ENCODE measurements at places on chromosomes 2 and 18.

- DNase-seq = peak; percentile 46
Measured at GRCh38 chr2:98761267-98761781, 30.4 kb upstream of the MGAT4A start.

GRCh38 chr2:200592406-200593075 is 6.7 kb downstream of the AOX1 start:
- no peak for DNase-seq

DNA sequence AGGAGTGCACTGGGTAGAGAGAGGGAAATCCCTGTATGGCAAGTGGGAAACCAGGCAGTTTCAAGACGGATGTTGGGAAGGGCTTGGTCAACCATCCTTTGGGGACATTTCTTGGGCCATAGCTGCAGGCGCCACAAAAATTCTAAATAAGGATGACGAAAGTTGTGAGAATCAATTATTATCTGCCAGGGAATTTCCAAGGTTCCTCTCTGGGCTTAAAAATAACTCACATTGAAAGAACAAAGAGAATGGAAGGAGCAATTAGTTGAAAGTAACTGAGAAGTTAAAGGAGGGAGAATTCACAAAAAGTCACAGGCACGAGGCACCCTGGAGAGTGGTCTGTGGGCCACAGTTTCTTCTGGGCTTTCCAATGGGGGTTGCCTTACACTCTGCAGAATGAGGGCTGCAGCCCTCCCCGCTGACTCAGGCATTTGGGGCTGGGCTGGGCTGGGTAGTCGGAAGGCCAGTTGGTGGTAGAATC is 195.7 kb downstream of the SMAD7 start:
- no peak for DNase-seq

- DNase-seq = no peak
Measured at GRCh38 chr2:118202707-118203303, 114.5 kb downstream of the INSIG2 start.

DNA sequence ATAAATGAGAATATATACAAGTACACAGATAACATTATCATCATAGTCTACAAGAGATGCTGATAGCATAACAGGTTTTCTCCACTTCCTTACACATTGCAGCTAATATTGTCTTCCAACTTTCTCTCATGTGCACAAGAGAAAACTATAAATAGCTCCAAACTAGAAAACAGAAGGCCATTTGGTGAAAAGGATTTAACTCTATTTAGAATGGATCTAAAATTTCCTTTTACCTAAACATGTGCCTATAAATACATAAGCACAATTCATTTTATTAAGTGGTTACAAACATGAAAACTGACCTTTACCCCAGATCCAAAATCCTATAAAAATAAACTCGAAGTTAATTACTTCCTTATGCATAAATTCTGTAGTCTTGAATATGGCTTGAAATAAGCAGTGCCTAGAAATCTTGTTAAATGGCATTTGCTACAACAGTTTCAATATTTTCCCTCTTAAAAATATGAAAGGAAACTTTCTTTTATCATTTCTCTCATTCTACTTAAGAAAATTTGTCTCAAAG is 41.6 kb downstream of the SLC25A12 start:
- no peak for DNase-seq

DNA sequence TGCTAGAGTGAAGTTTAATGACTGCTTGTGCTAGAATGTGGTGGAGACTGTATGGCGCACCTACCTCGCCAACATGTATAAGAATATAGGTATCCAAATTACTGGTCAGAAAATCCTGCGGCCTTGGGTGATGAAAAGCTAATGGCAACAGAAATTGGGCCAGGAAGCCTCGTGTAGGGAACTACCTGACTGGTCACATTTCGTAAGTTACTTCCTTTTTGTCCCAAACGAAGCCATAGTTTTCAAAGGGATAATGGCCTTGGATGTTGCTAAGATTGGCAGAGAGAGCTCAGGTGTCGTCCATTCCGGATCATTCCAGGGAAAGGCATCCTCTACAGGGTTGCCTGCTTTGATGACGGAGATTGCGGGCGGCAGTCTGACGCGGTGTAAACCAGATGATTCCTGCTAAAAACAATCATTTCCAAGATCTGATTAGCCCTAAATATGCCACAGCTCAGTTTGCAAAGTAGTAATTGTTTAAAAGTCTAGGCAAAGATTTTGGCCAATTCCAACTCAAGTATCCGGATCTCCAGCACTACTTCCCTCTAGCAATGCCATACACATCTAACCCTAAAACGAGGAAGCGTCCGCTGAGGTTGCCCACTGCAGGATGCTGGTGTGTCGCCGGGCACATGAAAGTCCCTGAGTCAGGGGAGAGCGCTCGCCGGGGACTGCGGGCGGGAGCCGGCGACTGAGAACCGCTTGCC is 708 bp upstream of the MALT1 start:
- no peak for DNase-seq

DNA sequence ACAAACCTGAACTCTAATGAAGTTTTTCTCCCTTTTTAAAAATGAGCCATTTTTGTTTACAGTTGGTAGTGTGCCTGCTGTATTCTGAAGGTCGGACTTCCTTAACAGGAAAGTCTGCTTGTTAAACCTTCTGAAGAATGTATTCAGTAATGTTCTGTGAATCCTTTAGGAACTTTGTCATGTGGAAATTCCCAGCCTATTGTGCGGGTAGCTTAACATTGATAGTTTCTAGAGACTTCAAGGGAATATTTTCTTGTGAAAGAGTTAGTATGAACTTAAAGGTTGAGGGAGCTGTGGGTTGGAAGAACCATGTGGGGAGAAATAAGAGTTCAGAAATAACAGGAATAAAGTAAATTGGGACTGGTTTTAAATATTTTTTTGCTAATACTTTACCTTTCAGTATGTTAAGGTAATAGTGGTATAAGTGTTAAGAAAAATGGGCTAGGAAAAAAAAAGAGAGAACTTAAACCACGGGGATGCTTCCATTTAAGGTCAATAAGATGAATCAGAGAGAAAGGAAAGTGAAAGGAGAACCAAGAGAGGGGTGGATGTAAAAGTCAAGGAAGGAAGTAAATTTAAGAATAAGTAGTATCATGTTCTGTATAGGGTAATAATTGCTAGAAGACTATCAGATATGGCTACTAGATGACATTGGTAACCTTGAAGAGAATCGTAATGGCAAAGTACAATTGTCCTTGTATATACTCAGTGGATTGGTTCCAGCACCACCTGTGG is 90.5 kb downstream of the PMS1 start:
- no peak for DNase-seq

DNA sequence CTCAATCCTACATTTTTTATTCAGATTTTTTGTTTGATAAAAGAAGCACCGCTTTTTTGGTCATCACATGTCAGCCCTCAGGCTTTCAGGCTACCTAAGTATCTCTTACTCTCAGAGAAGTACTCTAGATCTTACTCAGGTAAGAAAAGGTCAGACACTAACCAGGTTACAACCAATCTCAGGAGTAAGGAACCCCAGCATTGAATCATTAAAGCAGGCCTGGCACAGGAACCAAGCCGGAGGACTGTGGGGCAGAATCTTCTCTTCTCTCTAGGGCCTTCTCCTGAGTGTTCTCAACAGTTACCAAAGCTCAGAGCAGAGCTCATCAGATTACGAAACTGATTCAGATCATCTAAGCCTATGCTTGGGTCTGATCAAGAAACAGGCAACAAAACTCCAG is 28.2 kb downstream of the RBMS1 start:
- DNase-seq = no peak

DNA sequence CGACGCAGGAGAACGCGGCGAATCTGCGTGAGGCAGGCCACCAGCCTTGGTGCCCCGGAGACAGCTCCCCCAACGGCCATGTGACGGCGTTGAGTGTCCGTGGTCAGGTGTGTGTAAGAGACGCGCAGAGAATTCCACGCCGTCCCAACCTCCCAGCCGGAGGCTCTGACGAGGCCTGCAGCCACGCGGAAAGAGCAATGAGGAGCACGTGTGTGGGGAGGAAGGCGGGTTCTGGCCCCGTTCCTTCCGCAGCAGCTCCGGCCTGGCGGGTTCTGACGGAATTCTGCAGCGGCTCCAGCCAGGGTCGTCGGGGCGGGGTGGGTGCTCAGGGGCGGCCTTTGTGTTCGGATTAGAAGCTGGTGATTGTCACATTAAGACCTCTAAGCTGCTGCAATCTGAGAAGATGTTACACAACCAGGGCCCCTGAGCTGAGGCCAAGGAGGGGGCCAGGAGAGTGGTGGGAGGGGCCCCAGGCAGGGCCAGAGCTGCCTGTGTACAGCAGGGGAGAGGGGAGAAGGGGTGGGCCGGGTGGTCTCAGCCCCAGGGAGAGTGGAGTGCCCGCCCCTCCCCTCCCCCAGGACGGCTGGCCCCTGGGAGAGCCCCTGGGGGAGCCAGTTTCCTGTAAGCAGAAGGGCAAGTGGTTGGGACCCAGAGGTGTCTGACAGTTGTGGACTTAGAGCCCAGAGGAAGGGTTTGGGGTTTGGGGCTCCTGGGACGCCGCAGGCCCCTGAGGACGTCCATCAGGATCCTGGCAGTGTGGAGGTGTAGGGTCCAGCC is 5.1 kb upstream of the GAL3ST2 start:
- no peak for DNase-seq

DNA sequence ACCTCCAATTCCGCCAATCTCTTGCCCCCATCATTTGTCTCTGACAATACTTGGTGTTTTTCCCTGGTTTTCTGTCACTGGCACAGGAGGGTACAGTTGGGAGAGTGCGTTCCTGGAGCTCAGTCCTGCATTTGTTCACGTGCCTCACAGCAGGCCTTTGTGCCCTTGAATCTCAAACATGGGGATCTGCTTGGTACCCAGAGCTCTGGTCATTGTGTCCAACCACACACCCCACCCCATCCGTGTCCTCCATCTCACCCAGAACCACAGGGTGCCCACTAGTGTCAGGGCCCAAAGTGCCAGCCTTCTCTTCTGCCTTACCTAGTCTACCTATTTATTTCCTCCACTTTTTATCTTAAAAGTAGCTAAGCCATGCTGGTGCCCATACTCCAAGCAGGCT is 16.2 kb downstream of the GAREM2 start:
- no peak for DNase-seq

- no peak for DNase-seq
Measured at GRCh38 chr2:38141501-38141900, 65.5 kb upstream of the CYP1B1 start.

GRCh38 chr2:8505311-8505920 is 176.4 kb upstream of the ID2 start:
- no peak for DNase-seq

- no peak for DNase-seq
Measured at GRCh38 chr18:72895548-72895947, 27.8 kb upstream of the NETO1 start.
